Left cardiac atrium (tissue), 4 donors: ENCODE measurements at places on chromosomes 12 and 14.

DNA sequence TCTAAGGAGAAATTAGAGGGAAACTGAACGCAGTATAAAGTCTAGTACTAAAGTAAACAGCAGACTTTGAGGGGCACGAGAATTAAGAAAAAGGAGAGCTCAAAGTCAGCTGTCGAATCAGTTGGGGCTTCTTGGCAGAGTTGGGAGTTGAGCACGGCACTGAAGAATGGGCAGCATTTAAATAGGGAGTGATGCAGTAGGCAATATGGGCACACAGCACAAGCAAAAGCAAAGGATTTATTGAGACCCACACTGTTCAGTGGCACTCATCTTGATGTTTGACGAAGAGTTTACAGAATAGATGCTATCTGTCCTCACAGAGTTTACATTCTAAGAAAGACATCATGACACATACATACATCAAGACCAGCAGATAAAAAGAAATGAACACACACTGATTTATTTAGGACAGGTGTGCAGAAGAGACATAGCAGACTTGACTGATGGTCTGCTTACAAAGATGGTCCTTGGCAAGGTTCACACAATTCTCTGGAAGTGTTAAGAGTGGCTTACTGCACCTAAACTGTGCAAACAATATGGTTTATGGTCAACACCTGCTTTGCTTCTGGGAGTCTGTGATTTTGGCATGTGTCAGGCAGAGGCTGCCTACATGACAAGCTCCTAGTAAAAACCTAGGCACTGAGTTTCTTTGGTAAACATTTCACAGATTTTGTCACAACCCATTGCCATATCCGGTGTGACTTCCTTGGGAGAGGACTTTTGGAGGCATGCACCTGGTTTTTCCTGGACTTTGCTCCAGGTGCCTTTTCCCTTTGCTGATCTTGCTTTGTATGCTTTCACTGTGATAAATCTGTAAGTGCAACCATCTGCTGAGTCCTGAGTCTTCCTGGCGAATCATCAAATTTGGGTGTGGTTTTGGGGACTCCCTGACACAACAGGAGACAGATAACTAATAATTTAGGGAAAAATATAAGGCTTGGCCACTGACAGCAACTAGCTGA lies 26.3 kb downstream of the ALKBH1 start:
- DNase-seq: no peak

- no peak for DNase-seq
Measured at GRCh38 chr14:91158091-91158790, 44.4 kb downstream of the DGLUCY start.

DNA sequence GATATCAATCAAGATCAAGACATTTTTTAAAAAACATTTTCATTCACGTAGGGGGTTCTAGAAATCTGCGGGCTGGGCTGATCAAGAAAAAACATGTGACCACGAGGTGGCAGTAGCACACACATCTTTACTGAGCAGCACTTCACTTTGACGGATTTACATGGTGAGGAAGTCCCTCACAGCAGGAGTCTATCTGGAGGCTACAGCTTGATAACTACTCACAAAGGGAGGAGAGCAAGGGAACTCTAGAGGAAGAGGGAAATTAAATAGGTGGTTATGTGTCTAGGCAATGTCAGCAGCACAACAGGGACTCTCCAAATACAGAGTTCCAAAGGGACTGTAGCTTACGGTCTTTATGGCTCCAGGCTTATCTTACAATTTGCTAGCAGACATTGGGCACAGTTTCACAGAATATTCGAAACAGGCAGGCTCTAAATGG lies 248.1 kb downstream of the DPY19L2 start:
- DNase-seq: no peak

- no peak for DNase-seq
Measured at GRCh38 chr12:113846883-113847755, 119.0 kb downstream of the RBM19 start.

GRCh38 chr12:60266381-60266852 lies 670.6 kb downstream of the SLC16A7 start:
- no peak for DNase-seq

GRCh38 chr12:92123780-92124688 lies 21.6 kb downstream of the BTG1 start:
- no peak for DNase-seq

GRCh38 chr14:34129927-34130552 lies 179.2 kb upstream of the EGLN3 start:
- DNase-seq: no peak

DNA sequence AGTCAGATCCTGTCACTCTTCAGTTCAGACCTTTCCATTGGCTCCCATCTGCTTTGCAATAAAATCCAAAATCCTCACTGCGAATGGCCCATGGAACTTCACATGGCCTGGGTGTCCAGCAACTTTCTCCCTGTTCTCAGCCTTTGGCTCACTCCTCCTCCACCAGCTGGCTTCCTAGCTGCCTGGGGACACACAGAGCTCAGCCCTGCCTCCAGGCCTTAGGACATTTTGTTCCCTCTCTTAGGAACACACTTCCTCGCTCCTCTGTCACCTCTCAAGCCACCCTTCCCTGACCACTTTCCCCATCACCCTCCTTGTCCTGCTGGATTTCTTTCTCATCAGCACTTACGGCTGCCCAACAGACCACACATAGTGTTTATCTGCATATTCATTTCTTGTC lies 419.6 kb downstream of the MED13L start:
- DNase-seq: no peak

DNA sequence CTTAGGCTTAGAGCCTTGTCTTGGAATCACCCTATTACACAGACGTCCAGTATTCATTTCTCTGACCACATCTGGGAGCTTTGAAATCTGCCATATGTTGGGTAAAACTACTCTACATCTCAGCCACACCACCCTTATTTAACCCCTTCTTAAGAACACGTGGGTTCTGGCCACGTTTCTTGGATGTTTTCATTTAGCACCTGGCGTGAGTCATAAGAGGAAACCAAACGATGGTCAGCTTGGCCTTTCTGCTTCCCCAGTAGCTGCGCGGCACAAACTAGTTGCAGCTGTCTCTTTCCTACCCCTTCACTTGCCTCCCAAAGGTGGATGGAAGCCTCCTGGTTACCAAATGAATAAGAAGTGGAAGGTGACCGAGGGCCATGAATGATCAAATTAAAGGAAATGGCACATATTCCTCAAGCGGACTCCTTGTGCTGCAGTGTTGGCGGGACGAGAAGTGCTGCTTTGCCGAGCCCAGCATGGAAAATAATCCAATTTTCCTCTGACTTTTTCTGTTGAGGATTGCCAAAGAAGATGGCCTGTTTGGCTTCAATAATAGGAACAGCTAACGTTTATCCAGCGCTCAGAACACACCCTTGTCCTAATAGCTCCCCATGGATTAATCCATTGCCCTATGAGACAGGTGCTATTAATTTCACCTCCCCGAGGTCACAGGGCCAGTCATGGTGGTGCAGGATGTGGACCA lies 154.1 kb downstream of the ZNF664 start:
- no peak for DNase-seq

GRCh38 chr12:49557187-49557916 lies 10.6 kb downstream of the MCRS1 start:
- peak; percentile 11 for DNase-seq

DNA sequence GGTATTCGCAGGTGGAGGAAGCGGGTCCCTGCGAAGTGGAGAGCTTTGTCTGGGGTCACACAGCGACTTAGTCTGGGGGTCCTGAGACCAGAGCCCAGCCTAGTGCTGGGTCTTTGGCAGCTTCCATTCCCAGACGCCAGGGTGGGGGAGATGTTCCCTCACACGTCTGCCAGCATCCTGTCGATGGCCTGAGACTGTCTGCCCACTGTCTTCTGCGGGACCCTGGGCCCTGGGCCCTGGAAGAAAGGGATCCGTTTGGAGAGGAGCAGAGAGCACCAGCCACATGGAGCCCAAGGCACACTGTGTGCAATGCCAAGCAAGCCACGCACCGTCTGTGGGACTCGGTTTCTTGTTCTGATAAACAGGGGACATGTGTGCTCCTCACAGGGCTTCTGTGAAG lies 197.2 kb downstream of the KIF26A start:
- no peak for DNase-seq

GRCh38 chr14:65075628-65076325 lies 26.5 kb downstream of the MAX start:
- no peak for DNase-seq

GRCh38 chr14:20623798-20624197 lies 17.7 kb downstream of the OR6S1 start:
- DNase-seq: no peak

- DNase-seq: no peak
Measured at GRCh38 chr12:106068296-106068695, 70.5 kb downstream of the NUAK1 start.

DNA sequence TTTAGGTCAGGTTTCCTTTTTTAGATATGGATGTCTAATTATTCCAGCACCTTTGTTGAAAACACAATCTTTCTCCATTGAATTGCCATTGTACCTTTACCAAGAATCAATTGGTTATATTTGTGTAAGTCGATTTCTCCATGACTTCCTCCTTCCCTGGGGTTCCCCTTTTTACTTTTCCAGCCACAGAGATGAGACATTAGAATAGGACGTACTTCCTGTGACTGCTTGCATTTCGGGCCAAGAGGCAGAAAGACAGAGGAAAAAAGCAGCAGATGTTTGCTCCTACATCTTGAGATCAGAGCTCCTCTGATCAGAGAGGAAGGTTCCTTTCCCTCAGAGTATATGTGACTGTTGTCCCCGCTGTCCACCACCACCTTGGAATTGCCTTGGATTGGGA lies 453.7 kb upstream of the RGS6 start:
- DNase-seq: no peak

DNA sequence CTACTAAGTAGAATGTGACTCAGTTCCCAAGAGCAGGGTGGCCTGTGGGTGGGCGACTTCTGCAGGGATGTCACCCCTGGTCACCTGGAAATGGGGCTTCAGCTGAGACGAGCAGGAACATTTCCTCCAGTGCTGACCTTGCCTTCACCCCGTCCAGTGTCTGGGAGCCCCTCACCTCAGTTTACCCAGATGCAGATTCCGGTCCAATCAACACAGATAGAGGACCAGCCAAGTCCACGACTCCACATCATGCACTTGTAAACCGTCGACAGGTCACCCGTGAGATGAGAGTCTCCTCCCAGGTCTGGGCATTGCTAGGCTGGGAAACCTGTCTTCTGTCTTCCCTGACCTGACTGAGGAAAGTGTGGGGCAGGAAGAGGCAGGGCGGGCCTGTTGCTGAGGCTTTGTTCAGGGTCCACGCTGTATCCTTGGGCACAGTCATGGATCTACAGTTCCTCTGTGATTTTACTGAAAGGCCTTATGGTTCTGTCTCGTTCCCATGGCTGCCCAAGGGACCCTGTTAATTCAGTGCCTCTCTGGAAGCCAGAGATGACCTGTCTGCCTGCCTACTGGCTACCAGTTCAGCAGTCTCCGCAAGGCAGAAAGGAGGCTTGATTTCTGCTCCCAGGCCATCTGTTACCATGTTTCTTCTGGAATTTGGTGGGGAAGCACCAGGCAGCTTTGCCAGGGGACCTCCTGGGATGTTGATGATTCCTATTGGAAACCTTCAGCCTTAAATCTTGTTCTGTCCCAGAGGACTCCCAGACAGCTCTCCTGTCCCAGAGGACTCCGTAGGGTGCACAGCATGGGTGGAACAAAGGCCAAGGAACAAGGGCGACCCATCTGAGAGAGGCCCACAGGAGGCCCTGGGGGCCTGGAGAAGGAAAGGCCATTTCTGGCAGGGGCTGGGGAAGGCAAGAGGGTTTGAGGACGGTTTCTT lies 288.5 kb upstream of the RTL1 start:
- DNase-seq: no peak

DNA sequence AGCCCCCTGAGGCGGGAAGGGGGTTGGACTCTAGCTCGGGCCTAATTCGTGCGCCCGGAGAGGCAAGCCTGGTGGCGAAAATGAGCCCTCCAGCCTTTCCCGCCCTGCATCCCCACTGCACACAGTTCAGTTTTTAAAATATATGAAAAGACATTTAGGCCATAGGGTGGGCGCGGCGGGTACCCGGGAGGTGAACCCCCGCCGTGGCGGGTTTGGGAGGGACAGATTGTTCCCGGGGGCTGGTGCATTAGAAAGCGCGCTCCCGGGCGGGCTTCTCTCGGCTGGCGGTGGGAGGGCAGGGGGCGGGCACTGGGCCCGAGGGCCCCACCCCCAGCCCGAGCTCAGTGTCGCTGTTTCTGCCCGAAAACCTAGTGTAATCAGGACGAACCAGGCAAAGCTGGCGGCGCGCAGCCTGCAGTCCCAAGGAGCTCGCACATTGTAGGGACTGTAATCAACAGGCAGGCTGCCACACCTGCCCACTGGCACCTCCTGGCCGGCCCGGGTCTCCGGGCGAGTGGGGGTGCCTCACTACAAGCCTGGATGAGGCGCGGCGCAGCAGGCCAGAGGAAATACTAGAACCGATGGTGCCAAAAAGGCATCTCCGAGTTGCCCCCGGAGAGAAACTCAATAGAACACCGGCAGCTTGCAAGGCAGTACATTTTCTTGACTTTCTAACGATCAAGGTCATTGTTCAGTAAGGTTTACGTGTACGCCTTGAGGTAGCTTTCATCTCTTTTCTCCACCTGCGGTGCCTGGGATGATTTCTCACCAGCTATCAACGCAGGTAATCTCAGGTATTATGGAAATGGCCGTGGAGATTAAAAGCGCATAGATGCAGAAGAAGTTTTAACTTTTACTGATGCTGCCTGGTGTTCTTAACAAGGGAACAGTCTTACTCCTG lies 764 bp upstream of the SPTB start:
- DNase-seq: peak; percentile 46

- DNase-seq: no peak
Measured at GRCh38 chr12:84922693-84923092, 10.1 kb upstream of the SLC6A15 start.

- no peak for DNase-seq
Measured at GRCh38 chr12:29752121-29752520, 31.6 kb downstream of the TMTC1 start.

- no peak for DNase-seq
Measured at GRCh38 chr12:68780731-68781130, 27.2 kb upstream of the MDM2 start.

GRCh38 chr12:50032515-50032853 lies 7.2 kb upstream of the RACGAP1 start:
- DNase-seq: no peak

GRCh38 chr12:130026608-130027176 lies 122.9 kb upstream of the TMEM132D start:
- no peak for DNase-seq

GRCh38 chr14:104239861-104240301 lies 101.5 kb downstream of the KIF26A start:
- DNase-seq: no peak

DNA sequence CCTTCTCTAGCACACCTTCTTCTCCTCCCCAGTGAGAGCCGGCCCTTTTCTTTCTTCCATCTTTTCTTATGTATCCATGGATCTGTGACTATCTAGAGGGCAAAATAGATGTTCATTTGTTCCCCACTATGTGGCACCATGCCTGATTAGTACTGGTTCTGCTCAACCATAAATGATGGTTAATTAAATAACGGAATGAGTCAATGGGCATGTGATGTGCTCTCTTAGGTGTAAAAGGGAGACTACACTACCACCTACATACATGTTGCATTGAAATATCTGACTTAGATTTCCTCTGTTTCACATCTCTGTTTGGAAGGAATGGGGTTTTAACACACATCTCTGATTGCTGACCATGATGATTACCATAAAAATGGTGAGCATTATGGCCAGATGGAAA lies 116.5 kb downstream of the BTG1 start:
- DNase-seq: no peak
